AG04449 (cell line): ENCODE measurements at places on chromosomes 6 and 20.

DNA sequence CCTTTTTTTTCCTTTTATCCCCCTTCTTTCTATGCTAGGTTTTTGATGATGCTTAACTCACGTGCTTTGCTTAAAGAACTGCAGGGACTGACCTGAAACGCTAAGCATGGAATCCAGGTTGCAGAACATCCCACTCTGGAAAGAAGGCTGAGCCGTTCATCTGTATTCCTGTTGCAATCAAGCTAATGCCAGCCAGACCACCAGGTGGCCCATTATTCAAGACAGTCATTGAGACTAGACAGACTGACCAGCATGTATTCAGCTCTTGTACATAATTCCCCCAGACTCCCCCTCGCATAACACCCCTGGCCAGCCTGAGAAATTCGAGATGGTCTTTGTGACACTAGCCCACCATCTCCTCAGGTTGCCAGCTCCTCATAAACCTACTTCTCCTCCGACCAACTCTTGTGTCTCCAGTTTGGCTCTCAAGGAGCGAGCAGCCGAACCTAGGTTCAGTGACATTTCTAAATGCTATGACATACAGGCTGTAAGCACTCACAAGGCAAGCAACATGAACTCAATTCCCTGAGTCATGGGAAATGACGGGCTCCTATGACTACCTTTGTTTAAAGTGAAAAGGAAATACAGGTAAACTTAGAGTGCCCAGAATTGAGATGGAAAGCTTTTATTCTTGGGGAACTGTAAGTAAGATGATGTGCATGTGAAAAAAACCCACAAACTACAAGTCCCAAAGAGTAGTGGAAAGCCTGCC, 309.3 kb upstream of the CDYL start:
- DNase-seq = no peak

DNA sequence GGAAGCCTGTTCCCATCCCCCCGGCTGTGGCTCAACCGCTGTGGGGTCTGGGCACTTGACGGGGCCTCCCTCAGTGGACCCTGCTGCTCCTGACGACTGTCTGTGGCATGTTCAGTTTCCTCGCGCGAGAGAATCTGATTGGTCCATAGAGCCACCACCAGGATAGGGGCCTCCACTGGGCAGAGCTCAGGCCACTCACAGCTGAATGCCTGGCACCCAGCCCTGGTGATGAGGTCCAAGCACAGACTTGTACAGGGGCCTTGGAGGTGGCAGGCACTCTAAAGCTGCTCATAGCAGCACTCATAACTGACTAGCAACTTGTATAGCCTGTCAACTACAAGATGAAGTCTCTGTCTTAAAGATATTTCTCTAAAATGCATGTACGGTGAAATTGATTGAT, 368.1 kb downstream of the NRN1 start:
- DNase-seq = no peak

DNA sequence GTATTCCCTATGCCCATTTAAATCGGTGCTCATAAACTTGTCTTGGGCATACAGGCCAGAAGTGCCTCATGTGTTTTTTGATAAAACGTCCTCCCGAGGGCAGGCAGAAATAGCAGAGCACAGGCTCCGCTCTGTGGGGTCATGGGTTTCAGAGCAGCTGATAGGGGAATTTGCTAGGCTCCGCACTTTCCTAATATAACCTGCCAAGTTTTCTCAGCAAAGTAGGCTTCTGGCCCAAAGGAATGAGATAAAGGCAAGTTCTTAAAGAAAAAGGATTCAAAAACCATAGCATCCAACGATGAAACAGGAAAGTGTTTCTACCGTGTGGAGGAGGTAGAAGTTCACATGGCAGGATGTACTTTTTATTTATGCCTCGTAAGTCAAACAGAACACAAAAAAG, 69.8 kb upstream of the RALGAPA2 start:
- no peak for DNase-seq

DNA sequence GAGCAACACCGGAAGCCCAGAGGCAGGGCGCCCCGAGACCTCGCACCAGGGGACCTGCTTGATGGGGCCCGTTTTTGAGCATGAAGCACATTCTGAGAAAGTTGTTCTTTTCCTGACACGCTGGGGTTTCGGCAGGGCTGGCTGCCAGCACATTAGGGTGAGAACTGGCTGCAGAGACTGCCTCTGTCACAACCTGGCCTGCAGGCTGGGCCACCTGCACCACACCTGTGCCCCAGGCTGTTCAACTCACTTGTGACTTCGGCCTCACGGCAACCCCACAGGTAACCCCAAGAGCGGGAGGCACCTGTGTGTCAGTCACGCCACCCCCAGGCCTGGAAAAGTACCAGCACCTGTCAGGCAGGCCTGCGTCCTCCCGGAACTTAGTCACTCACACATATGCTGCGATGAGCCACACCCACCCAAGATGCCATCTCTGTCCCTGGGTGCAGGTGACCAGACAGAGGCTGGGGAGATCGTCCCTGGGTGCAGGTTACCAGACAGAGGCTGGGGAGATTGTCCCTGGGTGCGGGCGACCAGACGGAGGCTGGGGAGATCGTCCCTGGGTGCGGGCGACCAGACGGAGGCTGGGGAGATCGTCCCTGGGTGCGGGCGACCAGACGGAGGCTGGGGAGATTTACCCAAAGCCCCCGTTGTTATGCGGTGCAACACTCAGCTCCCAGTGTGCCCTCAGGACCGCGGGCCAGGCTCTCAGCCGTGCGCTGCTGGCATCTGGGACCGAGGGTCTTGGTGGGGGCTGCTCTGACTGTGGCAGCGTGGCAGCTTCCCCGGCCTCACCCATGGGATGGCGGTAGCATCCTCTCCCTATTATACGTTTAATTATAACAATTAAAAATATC, 82.5 kb upstream of the BHLHE23 start:
- DNase-seq = no peak

- DNase-seq = no peak
Observed at GRCh38 chr6:31497531-31498476, at the start of gene MICB. Gene MICB, plus strand, starts transcription at chr6:31498145. Its CDS starts 49 bp downstream, at chr6:31498194.

DNA sequence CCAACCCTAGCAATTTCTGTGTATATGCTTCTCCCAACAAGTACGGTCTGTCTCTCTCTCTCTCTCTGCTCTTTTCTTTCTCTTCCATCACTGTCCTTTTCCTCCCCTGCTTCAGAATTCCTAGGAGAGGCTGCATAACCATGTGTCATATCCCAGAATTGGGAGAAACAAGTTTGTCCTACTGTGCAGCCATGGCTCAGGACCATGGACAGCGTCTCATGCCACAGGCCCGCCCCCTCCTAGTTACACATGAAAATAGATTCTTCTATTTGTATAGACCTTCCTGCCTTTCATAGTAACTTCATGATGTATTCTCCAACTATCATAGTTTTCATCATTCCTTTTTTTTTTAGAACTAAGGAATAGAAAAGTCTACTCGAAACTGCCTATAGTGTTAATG, 98.0 kb downstream of the FNDC1 start:
- DNase-seq = no peak

DNA sequence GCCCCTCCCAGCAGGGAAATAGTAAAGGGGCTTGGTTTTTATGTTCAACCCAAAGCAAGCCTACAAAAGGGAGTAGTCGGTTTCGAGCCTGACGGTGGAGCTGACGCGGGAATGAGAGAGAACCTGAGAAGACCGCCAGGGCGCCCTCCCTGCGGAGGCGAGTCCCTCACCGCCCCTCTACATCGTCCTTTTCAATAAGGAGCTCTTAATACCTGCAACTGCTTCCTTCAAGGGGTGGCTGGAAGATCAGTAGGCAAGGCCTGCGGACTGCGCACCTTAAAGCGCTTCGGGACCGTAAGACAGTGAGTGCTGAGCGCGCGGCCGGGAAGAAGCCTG, 709 bp upstream of the ZNF76 start:
- DNase-seq = no peak

DNA sequence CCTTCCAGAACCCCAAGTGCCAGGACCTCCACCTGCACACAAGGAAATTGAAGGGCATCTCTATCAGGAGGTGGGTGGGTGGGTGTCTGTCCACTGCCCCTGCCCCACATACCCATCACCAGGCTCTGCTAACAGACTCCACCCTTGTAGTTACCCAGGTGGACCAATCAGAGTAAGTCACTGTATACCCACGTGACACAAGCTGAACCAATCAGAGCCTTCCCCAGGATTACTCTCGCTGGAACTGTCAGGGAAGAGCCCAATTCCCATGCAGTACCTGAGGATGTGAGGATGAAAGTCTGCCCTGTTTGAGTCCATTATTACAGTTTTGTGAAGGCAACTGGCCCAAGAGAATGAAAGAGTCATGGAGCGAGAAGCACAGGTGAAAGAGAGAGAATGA, 4.2 kb downstream of the OCSTAMP start:
- DNase-seq = no peak

DNA sequence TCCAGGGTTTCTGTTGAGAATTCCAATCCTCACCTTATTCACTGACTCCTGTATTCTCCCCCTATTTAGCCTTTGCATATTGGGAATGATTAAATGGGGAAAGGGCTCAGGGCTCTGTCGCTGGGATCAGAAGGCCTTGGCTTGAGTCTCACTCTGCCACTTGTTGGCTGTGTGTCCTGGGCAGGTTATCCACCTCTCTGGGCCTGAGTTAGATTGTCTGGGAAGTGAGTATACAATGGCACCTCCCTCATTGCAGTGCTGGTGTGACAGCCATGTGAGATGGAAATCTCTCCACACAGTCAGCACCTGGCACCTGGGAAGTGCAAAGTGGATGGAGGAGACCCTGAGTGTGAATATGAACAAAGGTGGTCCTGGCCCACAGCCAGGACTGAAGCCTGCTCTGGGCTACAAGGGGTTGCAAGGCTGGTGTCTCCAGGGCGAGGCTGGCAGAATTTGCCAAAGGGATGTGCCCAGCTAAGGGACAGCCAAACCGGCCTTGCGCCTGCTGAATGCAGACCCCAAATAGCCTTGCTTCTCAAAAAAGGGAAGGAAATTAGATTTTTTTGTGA, 200.0 kb upstream of the PMEPA1 start:
- DNase-seq = no peak

GRCh38 chr6:157614026-157614568, 208.9 kb upstream of the SNX9 start:
- no peak for DNase-seq

DNA sequence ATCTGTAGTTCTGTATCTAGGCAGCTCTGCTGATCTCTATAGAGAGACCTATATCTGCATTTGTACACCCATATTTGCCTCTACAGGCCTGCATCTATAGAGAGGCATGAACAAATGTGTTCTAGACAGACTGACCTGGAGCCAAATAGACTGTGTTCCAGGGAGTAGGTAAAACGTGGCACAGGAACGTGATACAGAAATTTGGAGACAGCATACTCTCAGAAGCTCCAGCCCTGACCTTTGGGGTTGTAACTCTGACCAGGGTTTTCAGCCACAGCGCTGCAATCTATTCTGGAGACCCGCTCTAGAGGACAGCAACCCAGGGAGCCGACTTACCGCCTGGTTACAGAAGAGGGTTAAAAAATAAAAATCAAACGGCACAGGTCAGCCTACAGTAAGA, 983 bp downstream of the RBBP9 start:
- DNase-seq = no peak

- DNase-seq = no peak
Observed at GRCh38 chr6:119713903-119714302, 364.3 kb upstream of the MAN1A1 start.

GRCh38 chr6:4655196-4656025, 120.8 kb upstream of the CDYL start:
- no peak for DNase-seq

GRCh38 chr6:135633573-135633972, 136.0 kb upstream of the AHI1 start:
- no peak for DNase-seq
